T-cell (primary cell): ENCODE measurements at places on chromosomes 11 and 22.

DNA sequence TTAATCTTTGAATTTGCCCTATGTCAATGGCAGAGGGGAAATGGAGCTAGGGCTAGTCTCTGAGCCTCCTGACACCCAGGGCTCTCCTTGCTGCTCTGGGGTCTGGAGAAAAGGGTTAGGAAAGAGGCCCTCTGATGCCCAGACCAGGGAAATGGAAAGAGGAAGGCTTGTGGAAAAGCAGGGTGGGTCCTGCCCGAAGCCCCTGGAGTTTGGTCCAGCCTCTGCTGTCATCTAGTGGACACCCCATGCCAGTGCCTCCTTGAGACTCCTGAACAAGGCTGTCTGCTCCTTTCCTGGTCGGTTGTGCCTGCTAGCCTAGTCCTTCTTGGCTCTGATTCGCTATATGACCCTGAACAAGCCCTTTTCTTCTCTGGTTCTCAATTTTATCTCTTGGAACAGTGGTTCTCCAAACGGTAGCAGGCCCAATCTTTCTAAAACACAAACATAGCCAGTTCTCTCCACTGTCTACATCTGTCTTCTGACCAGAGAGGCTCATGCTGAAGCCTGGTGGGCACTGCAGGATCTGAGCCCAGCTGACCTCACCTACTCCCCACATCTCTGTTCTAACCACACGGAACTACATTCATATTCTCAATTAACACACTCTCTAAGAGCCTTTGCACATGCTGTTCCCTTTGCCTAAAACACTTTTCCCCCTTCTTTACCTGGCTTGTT lies 8.8 kb upstream of the PLA2G3 start:
- no peak for DNase-seq

- no peak for DNase-seq
These were observed 6.3 kb downstream of the KCNJ1 start for GRCh38 chr11:128860571-128861361.

GRCh38 chr22:23844739-23845202 lies 6.0 kb upstream of the DERL3 start:
- no peak for DNase-seq

- DNase-seq = no peak
These were observed 19.7 kb downstream of the MYO7A start for GRCh38 chr11:77147668-77148321.

GRCh38 chr11:111296196-111296595 lies 2.1 kb upstream of the POU2AF3 start:
- DNase-seq = no peak

- no peak for DNase-seq
These were observed 118.6 kb downstream of the KCNQ1 start for GRCh38 chr11:2563213-2564007.

GRCh38 chr11:94106716-94107115 lies 21.9 kb upstream of the PANX1 start:
- no peak for DNase-seq

- no peak for DNase-seq
These were observed 55.9 kb upstream of the NUP160 start for GRCh38 chr11:47904048-47904447.

GRCh38 chr11:69352715-69353319 lies 58.9 kb downstream of the MYEOV start:
- DNase-seq = no peak

DNA sequence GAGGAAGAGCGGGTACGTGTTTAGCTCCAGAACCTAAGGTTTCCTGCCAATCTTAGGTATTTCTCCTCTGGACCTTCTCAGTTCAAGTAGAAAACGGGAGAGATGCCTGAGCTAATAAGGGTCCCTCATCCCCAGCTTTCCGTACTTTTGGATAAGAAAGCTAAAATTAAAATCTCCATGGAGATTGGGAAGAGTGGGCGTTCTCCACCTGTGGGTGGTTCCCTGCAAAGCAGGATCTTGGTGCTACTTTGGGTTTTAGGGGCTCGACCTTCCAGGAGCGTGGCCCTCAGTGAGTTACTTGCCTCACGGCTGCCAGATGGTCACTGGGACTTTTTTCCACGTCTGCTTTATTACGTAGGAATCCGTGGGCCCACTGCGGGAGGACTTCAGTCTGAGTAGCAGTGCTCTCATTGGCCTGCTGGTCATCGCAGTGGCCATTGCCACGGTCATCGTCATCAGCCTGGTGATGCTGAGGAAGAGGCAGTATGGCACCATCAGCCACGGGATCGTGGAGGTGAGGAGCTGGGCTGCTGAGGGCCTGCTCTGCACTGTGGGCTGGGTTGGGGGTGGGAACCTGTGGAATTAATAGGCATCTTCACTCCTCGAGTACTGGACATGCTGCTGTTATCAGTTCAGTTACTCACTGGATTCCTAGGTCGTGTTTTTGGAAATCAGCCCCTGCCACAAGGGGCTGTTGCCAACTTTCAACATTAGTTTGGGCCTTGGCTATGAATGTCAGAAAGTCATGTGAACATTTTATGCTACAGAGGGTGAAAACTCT lies 17.8 kb upstream of the ST14 start:
- DNase-seq = no peak

- no peak for DNase-seq
These were observed 210.0 kb downstream of the NAV2 start for GRCh38 chr11:19922689-19923035.

GRCh38 chr11:64444838-64445441 lies 86.0 kb downstream of the RPS6KA4 start:
- DNase-seq = no peak

GRCh38 chr22:44754998-44755397 lies 2.6 kb downstream of the ARHGAP8 start:
- no peak for DNase-seq

DNA sequence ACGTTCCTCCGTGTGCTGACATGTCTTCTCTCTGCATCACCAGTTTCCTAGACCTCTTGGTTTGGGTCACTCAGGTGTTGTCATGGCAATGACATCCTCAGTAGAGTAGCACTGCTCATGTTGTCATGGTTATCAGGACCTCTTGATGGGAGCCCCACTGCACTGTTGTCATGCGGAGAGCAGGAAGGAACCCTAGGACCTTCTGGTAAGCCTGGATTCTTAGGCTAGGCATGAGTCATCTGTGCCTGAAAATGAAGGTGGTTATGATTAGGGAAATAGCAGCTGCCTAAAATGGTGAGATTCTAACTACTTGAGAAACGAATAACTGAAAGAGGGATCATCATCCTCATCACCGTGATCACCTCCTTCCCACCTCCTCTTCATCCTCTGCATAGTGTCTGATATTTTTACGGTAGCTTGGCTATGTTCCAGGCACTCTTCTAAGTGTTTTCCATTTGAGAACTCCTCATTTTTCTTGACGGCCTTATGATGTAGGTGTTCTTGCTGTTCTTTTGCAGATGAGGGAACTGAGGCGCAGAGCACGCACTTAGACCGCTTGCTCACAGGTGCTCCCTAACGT lies 858.4 kb downstream of the NTM start:
- no peak for DNase-seq

- no peak for DNase-seq
These were observed 218.8 kb downstream of the PGR start for GRCh38 chr11:100910808-100911207.

DNA sequence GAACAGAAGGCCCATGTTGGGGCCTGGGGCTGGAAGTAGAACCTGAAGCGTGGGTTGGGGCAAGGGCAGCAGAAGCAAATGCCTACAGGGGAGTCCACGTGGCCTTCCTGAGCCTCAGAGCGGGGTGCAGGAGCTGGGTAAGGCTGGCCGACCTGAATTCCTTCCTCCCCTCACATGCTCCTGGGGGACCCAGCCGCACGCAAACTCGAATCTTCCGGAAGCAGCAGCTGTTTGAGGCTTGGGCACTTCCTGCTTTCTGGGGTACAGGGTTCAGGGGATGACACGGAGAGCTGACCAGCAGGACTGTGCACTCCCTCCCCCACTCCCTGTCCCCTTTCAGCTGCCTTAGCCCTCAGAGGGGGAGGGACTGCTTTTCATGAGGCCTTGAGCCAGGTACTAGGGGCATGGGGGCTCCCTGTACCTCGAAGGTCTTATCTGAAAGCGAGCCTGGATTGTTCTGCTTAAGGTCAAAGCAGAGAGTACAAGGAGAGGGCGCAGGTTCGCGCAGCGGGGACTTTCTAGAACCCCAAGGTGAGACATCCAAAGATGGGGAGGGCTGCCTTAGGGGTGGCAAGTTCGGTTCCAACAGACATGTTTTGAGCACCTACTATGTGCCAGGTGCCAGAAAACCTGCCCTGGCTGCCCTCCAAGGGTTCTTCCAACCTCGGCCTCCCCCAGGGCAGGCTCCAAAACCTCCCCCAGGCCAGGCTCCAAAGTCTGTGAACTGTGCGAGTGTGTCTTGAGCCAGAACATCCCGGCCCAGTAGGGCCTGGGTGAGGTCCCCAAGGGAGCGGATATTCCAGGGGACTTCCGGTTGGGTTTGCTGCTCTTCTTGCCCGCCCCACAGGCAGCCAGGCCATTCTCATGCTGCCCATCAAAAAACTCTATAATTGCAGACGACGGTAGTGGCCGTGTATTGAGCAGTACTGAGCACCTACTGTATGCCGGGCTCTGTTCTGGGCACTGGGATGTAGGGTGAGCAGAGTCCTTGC lies 1.7 kb downstream of the NCF4 start:
- peak; percentile 21 for DNase-seq

- DNase-seq = no peak
These were observed 30.5 kb upstream of the GCAT start for GRCh38 chr22:37777122-37777687.

DNA sequence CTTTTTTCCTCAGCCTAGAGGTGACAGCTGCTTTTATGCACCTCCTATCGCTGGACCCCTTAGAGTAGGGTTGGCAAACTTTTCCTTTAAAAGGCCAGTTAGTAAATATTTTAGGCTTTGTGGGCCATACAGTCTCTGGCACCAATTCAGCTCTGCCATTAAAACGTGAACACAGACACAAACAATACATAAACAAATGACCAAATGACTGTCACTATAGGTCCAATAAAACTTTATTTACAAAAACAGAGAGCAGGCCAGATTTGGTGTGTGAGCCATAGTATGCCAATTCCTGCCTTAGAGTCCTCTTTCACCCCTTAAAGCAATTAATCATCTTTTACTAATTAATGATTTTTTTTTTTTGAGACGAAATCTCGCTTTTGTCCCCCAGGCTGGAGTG lies 61.1 kb upstream of the RPS13 start:
- no peak for DNase-seq
